SK-MEL-5 (cell line): ENCODE measurements at places on chromosomes 13 and 19.

- peak; percentile 21 for DNase-seq
These were observed 2.5 kb downstream of the NAPA start for GRCh38 chr19:47512183-47512947.

DNA sequence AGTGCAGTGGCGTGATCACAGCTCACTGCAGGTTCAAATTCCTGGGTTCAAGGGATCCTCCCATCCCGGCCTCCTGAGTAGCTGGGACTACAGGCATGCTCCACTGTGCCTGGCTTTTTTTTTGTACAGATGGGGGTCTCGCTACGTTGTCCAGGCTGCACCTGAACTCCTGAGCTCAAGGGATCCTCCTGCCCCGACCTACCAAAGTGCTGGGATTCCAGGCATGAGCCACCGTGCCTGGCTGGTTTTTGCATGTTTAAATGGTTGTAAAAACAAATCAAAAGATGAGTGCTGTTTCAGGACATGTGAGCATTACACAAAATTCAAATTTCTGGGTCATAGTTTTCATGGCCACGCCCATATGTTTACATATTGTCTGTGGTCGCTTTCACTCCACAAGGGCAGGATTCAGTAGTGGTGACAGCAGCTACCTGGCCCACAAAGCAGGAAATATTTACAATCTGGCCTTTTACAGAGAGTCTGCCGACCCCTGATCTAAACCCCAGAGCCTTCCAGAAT is 5.3 kb downstream of the MATK start:
- DNase-seq = no peak

DNA sequence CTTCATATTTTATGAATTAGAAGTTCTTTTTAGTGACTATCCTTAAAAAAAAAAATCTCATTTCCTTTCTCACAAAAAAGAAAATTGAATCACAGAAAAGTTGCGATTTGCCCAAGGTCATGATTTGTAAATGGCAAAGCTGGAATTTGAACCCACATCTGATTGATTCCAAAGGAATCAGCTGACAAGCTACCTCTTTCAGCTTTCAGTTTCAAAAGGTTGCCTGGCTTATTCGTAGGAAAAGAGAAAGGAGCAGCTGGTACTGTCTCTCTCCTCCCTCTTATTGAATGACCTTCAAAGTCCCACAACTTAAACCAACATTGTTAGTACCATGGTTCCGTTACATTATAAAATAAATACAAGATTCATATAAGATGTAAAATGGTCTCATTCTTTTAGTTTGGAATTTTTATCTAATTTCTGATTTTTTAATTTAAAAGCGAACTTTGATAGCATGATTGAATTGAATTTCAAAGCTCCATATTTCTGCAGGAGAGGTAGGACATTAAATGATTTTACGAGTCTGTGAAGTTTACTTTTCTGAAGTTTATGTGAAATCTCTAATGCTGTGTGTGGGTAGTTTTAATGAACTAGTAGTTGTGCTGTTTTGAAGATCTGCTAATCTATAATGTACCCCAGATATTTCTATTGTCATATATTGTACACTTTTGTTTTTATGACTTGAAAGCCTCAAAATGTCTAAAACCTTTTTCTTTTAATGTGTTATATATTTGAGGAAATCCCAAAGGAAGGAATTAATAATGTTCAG is 18.5 kb upstream of the KCTD4 start:
- DNase-seq = peak; percentile 65

DNA sequence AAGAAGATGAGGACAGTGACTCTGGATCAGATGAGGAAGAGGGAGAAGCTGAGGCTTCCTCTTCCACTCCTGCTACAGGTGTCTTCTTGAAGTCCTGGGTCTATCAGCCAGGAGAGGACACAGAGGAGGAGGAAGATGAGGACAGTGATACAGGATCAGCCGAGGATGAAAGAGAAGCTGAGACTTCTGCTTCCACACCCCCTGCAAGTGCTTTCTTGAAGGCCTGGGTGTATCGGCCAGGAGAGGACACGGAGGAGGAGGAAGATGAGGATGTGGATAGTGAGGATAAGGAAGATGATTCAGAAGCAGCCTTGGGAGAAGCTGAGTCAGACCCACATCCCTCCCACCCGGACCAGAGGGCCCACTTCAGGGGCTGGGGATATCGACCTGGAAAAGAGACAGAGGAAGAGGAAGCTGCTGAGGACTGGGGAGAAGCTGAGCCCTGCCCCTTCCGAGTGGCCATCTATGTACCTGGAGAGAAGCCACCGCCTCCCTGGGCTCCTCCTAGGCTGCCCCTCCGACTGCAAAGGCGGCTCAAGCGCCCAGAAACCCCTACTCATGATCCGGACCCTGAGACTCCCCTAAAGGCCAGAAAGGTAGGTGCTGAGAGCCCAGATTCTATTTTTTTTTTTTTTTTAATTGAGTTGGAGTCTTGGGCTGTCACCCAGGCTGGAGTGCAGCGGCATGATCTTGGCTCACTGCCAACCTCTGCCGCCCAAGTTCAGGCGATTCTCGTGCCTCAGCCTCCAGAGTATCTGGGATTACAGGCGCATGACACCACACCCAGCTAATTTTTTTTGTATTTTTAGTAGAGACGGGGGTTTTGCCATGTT is 2.3 kb downstream of the PPP1R15A start:
- peak; percentile 32 for DNase-seq

GRCh38 chr13:51797664-51798488 is 6.1 kb downstream of the DHRS12 start:
- peak; percentile 57 for DNase-seq
